ENCODE measurements at places on chromosomes 7 and 10.

DNA sequence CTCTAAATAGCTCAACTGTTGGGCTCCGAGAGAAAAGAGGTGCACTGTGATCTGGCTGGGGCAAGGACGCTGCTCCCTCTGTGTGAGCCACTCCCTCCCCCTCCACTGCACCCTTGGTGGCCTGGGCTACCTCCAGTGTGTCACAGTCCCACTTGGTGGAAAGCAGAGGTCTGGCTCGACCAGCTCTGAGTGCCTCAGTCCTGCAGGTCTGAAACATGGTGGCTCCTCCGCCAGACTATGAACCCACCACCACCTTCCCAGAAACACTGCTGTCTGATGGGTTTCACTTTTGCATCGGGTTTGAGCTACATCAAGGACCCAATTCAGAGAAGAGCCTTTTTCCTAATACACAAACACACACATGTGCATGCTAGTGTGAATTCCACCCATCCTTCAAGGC lies 500.1 kb downstream of the RPS24 start:
- no peak for DNase-seq

DNA sequence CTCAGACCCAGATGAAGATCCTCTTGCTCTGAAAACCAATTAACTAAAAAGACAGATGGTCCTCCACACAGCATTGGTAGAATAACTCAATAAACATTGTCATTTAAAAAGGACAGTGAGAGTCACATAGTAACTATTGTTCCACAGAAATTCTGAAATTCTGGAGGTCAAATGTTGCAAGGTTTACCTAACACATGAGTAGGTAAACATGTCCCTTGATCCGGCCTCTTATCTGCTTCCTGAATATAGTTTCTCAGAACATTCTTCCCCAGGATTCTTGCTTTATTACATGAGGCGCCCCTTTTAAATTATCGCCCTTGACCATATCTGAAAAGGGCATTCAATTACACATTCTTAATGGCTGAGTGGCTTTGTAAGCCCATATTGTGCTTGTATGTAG lies 270.7 kb downstream of the SEMA3D start:
- no peak for DNase-seq

GRCh38 chr7:2626498-2627117 lies 5.2 kb upstream of the TTYH3 start:
- no peak for DNase-seq

- peak; percentile 34 for DNase-seq
These were observed at the start of gene AGAP3 for GRCh38 chr7:151085691-151086620. Gene AGAP3 (plus strand): TSS chr7:151086475. CDS start chr7:151086742, 267 bp downstream.

DNA sequence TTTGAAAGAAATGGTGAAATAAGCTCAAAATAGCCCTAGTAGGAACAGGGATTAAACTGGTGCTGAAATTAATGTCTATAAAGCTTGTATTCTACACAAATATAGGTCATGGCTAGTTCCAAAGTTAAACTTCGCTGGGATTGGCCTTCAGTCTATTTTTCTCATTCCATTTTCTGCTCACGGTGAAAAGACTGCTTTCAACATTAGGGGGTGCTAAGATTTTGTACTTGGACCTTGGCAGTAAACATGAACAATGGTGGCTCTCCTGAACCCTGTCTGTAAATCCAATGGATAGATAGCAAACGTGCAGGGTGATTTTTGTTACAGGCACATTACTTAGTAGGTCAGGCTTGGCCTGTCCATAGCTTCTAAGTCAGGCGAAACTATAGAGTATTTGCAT lies 36.0 kb upstream of the RSU1 start:
- peak; percentile 36 for DNase-seq

DNA sequence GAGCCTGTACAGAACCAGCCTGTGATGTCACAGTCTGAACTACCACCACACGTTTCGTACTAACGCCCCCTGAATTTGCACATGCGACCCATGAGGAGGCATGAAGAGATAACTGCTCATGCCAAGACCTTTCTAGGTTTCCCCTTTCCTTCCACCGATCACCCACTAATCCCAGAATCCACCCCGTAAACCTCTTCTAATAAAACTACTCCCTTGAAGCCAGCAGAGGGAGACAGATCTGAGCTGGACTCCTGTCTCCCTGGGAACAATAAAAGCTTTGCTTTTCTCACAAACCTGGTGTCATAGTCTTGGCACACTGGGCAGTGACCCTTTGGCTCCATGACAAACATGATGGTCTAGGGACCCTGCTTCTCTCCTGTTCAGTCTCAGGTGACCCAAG lies 144.5 kb downstream of the FRMD4A start:
- DNase-seq: no peak

DNA sequence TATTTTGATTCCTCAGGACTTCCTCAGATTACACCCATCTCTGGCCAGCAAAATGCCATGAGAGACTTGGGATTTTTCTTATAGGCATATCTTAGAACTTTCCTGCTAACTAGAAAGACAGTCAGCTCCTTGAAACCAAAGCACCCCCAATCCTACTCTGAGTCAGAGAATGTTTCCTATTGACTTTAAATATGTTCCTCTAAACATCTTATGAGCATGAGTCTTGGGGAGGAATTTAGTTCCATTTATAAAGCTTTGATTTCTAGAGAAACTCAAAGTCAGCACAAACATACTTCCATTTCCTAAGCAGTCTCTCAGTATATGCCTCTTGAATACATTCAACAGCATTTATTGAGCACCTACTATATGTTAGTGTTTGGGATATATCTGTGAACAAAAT lies 128.5 kb downstream of the INHBA start:
- DNase-seq: peak; percentile 36

GRCh38 chr7:51321961-51322515 lies 5.4 kb upstream of the COBL start:
- DNase-seq: no peak

DNA sequence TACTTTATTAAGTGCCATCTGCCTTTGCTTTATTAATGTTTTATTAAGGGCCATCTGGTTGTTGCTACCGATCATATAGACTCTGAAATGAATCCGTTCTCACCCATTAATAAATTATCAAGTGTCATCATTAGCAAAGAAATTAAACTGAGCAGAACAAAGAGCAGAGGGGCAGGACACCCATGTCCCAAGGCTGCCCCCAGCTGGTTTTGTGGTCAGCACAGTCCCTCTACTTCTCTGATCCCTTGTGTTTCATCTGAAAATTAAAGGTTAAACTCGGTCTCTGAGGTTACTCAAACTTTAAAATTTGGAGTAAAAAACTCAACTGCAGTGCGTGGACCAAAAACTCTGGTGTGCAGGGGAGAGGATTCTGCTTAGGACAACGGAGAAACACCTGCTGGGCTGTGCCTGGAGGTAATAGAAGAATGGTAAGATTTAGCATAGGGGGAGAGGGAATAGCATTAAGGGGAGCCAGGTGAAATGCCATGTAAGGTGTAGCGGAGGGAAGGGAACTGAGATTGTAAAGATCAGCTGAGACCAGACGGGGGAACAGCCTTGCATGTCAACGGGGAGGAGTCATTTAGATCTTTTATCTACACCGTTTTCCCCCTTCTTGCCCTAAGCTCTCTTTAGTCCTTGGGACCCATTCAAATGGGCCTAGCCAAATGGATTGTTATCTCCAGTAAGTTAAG lies 10.8 kb upstream of the GSDME start:
- no peak for DNase-seq

- no peak for DNase-seq
These were observed 611.2 kb upstream of the MGMT start for GRCh38 chr10:128855618-128856428.

GRCh38 chr10:112429147-112429546 lies 17.6 kb downstream of the ZDHHC6 start:
- no peak for DNase-seq

DNA sequence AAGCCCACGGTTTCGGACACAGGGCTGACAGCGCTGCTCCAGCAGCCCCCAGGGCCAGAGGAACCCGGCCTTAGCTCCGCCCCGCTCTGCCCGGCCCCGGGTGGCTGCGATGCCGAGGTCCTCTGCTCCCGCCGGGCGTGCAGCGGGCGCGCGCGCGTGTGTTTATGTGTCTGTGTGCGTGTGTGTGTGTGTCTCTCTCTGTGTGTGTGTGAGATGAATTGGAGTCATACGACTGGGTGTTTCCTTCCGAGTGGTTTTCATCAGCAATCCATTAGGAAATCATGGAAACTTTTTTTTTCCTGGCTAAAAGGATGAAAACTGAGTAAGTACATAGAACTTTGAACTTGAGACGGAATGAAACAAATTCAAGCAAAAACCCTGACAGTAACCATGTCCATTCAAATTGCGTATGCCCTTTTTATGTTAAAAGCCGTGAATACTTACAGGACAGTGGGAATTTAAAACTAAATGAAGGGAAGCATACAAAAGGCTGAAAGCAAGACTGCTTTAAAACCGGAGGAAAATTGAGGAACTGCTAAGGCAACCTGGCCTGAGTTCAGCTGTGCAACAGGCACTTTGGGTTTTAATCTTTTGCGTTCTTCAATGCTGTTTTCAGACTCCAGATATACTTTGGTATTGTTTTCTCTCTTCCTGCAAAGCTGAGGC lies at the start of gene CPED1:
CPED1 (plus strand) TSS at position 121 of the 666 bp plus-strand sequence. CDS start 911 bp downstream, outside the sequence.
- peak; percentile 48 for DNase-seq

DNA sequence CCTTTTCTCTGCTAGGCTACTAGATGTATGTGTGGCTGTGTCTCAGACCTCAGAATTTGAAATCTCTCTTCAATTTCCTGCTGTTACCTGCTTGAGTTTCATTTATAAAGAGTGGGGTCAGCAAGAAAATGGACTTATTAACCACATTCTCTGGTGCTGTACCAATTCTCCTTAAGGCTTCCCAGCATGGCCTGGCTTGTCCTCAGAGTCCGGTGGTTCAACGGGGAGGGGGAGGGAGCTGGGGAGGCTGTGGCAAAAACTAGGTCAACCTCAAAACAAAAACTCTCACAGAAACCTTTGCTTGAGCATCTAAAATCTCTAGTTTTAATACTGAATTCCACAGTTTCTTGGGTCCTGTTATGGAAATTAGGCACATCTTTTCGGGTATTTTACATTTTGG lies 389.1 kb upstream of the COBL start:
- no peak for DNase-seq

DNA sequence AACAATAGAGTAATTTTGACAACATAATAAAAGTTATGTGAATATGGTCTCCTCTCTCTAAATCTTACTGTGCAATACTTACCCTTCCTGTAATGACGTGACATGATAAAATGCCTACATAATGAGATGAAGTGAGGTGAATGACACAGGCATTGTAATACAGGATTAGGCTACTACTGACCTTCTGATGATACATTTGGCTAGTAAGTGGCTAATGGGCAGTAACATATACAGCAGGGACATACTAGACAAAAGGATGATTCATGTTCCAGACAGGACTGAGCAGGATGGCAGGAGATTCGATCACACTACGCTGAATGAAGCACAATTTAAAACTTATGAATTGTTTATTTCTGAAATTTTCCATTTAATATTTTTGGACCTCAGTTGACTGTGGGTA lies 4.7 kb downstream of the C10orf88 start:
- peak; percentile 55 for DNase-seq

DNA sequence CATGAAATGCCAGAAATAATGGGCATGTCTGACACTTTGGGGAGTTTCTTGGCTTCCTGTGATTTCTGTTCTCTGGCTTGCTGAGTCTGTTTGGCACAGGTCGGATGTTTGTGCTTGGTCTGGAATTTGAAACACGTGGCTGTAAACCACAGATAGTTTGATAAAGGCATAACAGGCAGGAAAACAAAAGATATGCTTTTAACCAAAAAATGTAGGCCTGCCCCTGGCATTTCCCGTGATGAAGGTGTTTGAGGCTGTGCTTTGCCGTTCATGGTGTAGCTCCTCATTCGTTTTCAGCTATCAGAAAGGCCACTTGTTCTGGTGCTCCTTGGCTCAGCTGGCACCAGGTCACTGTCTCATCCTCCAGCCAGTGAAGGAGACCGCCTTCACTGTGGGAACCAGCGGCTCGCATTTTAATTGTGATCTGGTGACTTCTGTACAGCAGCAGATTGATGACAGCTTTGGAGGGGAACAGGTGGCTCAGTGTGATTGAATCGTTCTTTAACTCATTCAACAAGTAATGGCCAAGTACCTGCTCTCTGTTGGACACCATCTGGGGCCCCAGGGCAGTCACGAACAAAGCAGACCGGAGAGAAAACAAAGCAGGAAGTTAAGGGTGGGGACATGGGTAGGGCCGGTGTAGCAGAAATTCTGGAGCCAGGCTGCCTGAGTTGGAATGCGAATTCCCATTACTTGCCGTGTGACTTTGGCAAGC lies 111.5 kb downstream of the CCNY start:
- peak; percentile 53 for DNase-seq

DNA sequence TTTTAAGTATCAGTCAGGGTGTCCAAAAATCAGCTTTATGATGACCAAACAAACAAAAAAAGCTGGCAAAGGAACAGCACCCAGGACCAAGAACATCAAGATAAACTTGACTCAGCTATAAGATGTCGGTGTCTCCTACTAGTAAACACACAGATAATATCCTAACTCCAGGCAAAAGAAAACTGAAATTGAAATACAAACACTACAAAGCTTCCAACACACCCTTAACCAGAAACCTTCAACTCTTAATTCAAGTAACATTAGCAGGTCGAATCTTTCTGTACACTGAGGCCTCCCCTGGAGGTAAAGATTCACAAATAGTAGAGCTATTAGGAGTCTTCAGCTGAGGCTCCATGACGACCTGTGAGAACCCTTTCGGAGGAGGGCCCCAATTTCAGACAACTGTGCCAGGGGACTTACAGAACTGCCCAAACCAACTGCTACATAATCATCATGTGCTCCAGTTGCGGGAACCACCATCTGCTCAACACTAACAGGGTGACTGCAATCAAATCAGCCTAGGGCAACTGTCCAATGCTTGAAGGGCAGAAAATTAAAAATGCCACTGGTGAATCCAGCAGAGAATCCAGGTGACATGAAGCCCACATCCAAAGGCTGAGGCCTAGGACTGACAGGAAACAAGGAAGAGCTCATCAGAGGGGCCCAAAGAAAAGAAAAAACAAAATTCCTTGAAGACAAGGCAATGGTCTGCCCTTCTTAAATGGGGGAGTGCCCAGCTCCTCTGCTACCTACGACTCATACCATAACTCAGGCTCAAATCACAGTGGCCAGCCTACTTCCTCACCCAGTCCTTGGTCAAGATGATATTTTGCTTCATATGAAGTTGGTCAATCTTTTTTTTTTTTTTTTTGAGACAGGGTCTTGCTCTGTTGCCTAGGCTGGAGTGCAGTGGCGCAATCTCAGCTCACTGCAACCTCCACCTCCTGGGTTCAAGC lies 20.0 kb downstream of the XPNPEP1 start:
- peak; percentile 45 for DNase-seq

DNA sequence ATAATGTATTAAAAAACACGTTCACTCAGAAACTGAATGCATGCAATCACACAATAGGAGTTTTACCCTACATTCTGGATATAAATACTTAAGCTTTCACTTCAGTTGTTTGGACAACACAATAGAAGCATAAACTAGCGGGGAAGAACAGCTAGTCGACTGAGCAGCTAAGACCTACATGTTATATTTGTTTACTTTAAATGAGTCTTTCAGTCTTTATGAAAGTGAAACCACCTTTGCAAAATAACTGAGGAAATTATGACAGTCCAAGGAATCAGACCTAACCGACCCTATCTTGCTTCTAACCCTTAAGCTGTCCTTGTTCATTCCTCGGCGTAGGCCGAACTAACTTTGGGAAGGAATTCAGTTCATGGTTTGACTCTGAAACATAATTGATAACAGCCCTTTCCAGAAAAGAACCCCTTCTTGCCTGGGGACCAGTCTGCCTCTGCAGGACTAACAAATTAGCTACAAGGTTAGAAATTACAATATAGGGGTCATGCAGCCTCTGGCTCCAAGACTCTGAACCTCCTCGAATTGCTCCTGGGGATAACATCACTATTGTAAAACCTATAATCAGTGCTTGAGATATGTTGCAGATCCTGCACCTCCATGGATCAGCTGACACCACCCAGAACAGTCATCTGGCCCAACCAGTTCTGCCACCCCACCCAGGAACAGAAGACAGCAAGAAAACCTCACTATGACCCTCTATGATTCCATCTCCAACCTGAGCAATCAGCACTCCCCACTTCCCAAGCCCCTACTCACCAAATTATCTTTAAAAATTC lies 185.1 kb upstream of the KLF6 start:
- DNase-seq: peak; percentile 75

Data from bronchial epithelial cell (primary cell).